ENCODE measurements at places on chromosomes 11 and 22.

GRCh38 chr11:119509282-119509841 lies 86.4 kb upstream of the THY1 start:
- DNase-seq, result no peak

GRCh38 chr11:44808053-44808753 lies 81.4 kb downstream of the TSPAN18 start:
- no peak for DNase-seq

GRCh38 chr11:88508418-88508758 lies 170.9 kb upstream of the CTSC start:
- no peak for DNase-seq

DNA sequence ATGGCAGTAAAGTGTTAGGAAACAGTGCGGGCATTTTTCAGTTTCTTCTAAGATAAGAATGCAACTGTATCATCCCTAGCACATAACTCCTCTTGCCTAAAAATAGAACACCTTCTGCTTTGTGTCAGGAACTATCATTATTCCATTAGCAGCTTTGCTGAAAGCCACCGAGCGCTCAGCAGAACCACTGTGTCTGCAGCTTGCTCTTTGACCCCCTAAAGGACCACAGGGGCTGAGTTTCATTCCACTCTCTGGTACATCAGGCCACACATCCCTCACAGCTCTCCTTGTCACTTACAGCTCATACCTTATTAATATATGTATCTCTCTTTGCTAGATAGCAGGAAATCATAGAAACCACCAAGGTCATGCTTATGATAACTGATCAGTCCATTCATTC lies 360.2 kb downstream of the KCNA4 start:
- no peak for DNase-seq

GRCh38 chr22:48244388-48245195 lies 1482.1 kb downstream of the TBC1D22A start:
- DNase-seq, result no peak

DNA sequence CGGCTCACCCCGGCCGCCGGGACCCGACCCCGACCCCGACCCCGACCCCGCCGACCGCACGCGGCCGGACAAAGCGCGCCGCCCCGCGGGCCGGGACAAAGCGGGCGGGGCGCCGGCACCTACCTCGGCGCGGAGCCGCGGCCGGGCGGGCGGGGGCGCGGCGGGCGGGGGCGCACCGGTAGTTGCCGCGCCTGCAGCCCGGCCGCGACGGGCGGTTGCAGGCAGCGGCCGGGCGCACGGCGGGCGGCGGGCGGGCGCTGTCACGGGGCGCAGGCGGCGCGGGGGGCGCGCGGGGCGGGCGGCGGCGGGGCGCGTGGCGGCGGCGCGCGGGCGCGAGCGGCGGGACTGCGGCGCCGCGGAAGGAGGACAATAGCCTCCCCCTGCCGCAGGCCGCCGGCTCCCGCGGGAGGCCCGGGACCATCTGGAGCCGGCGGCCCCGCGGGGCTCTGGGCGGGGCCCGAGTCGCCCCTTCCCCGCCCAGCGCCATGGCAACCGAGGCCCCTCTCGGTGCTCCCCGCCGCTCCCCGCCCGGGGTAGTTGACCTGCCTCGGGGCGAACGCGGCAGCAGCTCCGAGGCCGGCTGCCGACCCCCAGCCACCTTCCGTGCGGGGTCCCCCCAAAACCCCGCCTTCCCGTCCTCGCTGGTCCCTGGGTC lies 851 bp downstream of the SPTBN2 start:
- no peak for DNase-seq

DNA sequence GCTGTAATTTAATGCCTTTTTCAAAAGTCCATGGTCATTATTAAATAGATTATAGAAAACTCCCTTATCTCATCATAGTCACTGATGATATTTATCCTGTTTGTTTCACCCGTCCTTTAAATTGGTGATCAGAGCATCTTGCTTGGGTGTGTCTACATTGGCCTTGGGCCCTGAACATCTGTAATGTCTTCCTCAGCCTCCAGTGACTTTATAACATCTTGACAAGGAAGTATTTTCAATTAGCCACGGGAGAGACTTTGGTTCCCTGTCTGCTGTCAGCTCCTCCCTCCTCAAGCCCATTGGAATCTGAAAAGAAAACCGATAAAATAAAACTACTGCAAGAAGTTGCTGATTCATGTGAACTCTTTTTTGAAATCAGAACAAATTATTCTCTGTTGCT lies 116.9 kb upstream of the TTC12 start:
- no peak for DNase-seq

DNA sequence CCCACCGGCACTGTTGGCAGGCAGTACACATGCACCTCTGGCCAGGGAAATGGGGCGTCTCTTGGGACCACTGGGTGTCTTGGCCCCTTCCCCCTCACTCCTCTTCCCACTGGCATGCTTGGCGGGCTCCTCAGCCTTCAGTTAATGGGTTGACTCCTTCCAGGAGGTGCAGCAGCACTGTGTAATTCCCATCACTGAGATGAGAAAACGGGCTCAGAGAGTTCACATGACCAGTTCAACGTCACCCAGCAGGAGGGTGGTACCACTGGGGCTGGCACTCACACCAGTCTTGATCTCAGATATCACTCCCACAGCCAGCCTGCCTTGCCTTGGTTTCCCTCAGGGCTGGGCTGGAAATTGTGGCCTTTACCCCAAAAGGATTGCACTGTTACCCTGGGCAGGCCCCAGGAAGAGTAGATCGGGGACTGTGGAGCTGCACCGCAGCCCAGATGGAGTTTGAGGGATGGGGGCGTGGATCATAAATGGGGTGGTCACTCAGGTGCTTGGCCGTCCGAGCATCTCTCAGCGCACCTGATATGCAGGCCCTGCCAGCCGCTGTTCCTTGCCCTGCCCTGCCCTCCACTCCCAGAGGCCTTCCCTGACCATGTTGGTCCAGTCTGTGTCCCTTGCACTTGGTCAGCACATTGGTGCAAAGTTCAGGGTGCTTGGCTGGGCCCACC lies 16.9 kb downstream of the CAPN5 start:
- DNase-seq, result no peak

- no peak for DNase-seq
Observed at GRCh38 chr22:21636629-21637218, 4.2 kb downstream of the CCDC116 start.

DNA sequence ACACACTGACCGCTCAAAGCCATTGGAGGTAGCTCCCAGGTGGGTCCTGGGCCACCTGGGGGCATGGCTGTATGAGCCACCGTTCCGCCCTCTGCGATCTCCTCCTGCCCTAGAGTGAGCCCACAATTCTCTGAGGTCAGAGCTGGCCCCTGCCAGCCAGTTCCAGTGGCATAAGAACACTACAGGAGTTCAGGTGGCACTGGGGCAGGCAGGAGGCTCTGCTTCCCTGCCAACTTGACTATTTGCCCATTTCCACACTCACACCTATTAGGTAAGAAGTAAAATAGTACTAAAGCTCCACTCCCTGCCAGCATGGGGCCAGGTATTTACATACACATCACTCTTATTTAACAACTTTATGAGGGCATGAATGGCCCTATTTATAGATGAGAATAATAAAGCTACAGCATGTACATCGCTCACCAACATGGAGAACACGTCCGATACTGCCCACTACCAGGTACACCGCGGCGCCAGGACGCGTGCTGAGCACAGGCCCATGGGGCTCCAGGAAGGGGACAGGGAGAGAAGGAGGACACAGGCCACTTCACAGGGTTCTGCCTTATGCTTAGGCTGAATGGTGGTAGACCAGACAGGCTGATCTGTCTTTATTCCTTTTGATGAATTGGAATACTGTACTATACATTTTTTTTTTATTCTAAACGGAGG lies 26.2 kb downstream of the PISD start:
- no peak for DNase-seq

- no peak for DNase-seq
Observed at GRCh38 chr11:44046182-44046581, 1.6 kb upstream of the ACCSL start.

DNA sequence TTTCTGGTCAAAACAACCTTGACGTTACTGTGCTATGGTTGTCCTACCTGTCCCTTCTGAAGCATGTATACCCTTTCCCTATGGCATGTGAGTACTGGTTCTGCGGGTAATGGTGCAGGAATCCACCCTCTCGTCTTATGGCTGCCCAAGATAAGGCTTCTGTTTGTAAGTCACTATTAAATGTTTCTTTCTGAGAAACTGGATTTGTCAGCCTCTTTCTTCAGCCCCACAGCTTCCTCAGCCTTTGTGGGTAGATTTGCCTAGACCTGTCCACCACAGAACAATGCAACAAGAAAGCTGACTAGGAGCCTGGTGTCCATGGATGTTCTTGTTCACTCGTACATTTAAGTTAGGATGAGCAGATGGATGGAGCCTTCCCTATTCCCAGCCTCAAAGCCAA lies 14.4 kb downstream of the MMP7 start:
- no peak for DNase-seq

DNA sequence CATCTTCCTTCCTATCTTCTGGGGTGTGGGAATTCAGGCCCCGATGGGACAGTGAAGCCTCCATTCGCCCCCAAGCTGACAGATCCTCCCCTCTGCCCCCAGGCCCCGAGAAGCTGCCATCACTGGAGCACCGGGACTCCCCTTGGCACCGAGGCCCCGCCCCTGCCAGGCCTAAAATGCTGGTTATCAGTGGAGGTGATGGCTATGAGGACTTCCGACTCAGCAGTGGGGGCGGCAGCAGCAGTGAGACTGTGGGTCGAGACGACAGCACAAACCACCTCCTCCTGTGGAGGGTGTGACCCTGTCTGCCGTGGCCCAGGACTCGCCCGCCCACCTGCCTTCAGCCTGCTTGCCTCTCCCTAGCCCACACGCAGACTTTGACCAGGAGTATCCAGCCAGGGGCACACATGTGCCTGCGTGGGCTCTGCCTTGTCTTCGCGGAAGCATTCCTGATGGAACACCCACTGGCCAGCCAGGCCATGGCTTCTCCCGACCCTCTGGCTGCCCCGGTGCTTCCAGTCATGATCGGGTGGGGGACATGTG lies 8.6 kb upstream of the RELT start:
- no peak for DNase-seq

DNA sequence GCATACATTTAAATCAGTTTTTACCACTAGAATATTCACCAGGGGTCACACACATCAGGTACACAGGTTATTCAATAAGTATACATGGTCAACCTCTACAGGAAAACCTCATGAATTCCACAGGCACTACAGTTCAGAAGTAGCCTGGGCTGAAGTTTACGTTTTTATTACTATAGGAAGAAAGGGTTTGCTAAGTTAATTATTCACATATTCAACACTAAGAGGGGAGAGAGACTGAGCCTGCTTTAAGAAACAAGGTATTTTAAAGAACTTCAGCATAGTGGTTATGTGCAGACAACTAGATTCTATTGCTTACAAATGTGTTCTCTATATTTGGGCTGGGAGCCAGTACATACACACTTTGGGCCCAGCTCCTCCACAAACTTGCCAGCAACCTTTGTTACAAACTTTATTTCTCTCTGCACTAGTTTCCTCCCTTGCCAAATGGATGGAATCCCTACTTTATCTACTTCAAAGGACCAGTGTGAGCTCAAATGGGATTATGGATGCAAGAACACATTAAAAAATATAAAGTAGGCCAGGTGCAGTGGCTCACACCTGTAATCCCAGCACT lies 31.9 kb downstream of the IL18BP start:
- DNase-seq, result no peak

- DNase-seq, result no peak
Observed at GRCh38 chr22:19679522-19680101, 34.7 kb upstream of the SEPTIN5 start.

DNA sequence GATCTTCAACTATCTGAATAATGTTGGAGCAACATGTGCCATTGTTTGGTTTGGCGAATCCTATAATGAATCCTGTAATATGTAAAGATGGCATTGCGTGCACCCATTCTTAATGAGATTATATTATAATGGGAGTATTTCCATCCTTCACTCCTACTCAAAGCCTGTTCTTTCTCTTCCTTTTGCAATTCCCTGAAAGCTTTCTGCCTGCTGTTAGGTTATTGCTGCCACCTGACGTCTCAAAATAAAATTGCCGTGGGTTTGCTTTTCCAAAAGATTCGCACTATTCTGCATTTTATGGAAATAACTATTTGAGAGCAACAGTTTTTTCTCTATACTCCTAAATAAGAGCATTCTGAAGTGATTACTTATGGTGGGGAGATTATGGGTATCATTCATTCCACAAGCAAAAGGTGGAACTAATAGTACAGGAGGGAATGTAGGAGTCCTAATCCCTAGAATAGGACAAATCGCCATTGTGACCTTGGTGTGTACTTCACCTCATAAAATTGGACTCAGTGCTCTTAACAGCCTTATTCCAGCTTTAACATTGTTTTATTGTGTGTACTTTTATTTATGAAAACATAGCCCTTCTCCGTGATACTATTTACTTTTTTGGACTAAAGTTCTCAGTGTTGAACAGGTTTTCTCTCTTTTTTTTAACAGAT lies 69.6 kb upstream of the ALKBH3 start:
- DNase-seq, result no peak

- DNase-seq, result no peak
Observed at GRCh38 chr22:47206666-47207218, 444.3 kb downstream of the TBC1D22A start.

DNA sequence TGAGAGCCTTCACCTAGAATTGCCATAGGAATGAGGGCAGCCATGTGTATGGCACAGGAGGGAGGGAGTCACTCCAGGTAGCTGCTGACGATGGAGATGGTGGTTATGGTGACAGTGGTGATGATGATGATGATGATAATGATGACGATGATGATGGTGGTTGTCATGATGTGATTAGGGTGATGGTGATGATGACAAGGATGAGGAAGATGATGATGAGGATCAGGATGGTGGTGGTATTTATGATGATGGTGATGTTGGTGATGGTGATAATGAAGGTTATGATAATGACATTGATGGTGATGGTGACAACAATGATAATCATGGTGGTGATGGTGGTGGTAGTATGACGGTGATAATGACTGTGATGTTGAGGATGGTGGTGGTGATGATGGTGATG lies 1130.5 kb downstream of the BRD1 start:
- DNase-seq, result no peak

DNA sequence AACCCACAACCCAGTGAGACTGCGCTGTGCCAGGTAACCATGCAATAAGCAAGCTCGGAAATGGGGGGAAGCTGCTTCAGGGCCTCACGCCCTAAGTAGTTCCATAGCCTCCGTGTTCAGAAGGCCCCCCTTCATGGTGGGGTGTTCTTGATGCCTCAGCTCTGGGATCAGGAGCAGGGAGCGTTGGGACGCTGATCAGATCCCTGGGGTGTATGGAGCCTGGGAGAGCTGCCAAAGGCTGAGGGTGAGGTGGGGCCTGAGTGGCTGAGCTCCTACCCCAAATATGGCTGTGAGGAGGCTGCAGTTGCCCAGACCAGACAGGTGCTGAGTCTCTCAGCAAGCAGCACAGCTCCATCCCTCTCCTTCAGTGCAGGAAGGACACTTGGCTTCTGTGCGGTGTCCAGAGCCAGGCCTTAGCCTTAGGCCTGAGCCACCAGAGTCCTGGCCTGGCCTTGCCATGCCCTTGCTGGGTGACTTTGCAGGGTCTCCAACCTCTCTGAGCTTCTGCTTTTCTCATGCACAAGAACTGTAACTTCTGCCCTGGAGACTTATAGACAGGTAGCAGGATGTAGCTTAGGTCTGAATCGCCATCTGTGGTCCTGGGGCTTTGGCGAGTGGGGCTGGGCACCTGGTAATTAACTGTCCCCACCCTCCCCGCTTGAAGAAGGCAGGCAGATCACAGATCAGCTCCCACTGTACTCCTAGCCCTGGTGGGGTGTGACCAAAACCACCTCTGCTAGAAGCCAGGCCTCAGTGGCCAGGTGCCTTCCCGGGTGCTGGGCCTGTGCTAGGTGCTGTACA lies 5.3 kb downstream of the MMP11 start:
- DNase-seq, result no peak

All from NCI-H526 treated with DMSO at 0.1 percent for 48 hours (cell line).